COLO829 (cell line): ENCODE measurements at places on chromosomes 12 and 14.

DNA sequence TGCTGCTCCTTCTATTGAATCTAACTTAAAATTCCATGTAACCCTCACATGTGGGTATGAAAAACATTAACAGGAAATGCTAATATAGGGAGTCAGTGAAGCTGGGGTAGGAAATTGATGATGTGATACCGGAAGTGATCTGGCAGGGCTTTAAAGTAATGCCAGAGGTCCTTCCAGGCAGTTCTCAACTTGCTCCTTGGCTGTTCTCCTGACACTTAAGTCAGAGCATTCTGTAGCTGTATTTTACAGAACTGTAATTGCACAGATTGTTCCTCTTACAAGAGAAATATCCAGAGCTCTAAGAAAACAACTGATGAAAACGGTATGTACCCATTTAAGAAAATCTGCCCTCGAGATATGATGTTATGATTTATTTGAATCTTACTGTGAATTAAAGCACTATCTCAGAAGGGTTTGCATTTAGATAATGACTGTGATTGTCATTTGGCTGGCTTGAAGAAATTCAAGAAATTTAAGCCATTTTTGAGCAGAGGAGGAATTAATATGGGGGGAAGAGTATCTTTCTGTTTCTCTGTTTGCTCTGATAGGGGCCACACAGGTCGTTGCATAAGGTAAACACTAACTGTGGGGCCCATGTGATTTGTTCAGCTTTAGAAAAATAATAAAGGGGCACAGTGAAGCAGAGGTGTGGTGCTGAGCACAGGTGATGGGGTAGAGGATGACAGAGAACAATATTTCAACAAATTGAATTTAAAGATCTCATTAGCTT lies 88.4 kb downstream of the BBS10 start:
- DNase-seq, result peak; percentile 48

- DNase-seq, result peak; percentile 16
Measured at GRCh38 chr14:37594971-37595808, at the start of the genes FOXA1 and TTC6. TSS of gene FOXA1 (minus strand) at chr14:37595249. CDS start at chr14:37594972, 277 bp downstream. TSS of gene TTC6 (plus strand) at chr14:37595629. CDS start at chr14:37622065, 26,436 bp downstream.

- peak; percentile 91 for DNase-seq
Measured at GRCh38 chr12:94262228-94263010, 114.0 kb downstream of the PLXNC1 start.

DNA sequence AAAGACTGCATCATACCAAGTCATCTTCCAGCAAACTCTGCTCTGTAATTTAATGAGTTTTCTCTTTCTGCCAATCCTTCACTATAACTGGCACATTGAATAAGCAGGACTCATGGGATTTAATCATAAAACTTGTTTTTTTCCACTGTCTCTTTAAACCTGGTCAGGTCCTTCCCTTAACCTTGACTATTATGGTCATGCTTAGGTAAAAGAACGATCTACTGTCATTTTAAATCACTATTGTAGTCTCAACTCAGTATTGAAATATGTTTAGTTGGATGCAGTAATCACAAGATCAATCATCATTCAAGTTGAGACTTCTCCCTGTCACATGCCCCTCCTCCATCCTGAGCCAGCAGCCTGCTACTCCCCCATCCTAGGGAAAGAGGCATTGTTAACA lies 56.1 kb downstream of the SLC35F4 start:
- no peak for DNase-seq

DNA sequence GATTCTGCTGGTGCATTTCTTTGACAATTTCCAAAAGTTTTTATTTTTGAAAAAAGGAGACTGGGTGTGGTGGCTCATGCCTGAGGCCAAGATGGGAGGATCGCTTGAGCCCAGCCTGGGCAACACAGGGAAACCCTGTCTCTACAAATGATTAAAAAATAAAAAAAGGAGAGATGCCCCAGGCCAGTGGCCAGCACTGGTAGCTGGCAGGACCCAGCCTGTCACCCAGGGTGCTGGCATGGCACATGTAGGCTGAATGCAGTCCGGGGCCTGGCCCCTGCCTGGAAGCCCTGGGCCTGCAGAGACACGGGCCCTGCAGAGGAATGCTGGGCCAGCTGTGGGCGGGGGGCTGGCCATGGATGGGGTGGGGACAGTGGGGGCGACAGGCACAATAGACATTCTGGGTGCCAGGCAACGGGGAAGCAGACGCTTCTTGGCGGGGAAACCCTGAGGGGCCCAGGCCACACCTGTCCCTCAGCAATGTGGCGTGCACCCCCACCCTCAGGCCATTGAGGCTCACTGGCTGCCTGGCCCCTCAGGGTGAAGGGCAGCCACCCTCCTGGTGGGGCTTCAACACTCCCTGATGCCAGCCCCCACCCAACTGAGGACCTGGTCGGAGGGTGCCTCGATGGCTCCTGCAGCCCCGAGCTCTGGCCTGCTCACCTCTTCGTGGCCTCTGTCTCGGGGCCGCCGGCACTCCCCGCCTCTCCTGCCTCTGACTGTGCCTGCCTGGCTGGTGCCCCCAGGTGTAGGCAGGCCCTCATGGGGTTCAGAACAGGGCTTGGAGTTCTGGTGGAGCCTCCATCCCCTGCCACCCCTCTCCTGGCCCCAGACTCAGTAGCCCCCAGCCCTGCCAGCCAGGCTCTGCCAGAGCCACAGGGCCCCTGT lies 12.1 kb downstream of the TRMT61A start:
- DNase-seq, result no peak

DNA sequence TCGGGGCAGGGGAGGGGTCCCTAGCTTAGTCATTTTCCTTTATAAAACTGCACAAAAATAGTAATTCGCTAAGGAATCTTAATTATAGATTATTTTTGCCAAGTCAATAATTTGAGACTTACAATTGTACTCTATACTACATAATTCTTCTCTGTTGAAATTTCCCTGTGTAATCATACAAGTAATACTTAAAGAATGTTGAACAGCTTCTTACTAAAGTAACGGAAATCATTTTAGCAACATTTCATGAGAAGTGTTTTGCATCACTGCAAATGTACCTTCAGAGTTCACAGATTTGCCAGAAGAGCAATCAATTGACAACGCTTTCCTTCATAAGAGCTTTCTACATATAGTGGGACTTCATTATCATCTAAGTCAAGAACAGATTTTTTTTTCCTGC lies 7.9 kb upstream of the GNG2 start:
- DNase-seq, result no peak

GRCh38 chr12:44616402-44616801 lies 259.7 kb downstream of the NELL2 start:
- DNase-seq, result no peak

DNA sequence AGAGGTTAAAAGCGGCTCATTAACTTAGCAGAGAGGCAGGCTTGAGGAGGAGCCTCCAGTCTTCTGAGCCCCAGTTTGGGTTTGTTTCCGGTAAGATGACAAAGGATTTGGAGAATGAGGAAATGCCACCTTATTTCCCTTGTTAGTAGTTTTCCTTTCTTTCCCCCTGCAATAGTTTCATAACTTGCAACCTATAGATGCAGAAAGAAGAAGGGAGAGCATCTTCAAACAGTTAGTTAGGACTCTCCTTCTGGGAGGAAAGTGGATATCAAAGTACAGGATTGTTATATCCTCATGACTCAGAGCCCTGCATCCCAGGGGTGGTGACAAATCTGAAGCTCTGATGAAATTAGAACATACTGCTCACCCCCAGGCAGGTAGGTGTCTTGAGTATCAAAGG lies 180.7 kb upstream of the SLC38A2 start:
- peak; percentile 43 for DNase-seq

- DNase-seq, result no peak
Measured at GRCh38 chr14:100327128-100327527, 4.0 kb downstream of the SLC25A47 start.

DNA sequence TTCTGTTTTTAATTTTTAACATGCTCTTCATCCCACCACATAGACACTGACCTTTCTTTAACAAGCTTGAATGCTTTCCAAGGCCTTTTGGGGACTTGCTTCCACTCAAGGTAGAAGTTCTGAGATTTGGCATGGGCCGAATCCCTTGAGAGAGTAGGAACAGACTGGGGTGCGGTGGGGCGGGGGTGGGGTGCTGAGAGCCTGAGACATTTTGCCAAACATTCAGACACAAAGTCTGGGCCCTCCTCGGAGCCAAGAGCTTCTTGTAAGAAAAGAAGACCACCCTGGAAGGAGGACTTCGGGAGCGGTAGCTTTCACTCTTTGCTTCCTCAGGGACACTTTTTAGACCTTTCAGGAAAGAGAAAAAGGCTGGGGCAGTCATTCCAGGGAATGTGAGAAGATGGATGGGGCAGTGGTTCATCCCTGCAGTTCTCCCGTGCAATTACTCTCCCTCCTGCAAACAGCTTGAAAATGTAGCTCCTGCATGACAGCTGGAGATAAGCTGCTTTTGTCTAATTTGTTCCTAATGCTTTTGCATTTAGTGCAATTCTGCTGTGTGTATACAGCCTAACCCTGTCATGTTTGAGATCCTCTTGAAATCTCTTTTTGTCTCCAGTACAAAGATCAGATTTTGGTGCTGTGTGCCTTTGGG lies 16.3 kb upstream of the MYO1H start:
- no peak for DNase-seq

DNA sequence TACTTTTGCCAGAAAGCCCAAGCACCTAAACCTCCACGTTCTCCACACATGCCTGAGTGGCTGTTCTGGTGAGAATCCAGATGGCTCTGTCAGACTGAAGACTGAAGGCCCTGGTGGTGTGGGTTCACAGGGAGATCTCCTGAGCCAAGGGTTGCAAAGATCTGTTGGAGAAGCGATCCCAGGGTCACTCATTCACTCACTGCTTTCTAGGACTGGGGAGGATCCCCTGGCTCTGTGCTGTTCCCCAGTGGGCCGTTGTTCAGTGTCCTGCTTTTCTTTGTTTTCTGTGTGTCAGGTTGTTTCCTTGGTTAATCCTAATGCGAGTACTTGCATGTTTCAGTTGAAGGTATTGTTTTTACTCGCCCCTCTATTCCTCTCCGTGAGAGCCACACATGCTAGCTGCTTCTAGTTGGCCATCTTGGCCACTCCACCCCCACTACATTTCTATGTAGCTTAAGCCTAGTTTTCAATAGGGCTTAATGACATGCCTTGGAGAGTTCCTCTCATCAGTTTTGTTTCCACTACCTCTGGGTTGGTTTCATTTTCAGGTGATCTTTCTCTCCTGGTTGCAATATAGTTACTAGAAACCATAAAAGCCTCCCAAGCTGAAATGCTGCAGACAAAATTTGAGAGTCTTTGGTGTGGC lies 144.5 kb upstream of the SLC38A2 start:
- DNase-seq, result no peak

GRCh38 chr14:100140452-100141078 lies 18.9 kb downstream of the DEGS2 start:
- DNase-seq, result no peak

- DNase-seq, result no peak
Measured at GRCh38 chr12:74725154-74725553, 187.5 kb downstream of the ATXN7L3B start.

DNA sequence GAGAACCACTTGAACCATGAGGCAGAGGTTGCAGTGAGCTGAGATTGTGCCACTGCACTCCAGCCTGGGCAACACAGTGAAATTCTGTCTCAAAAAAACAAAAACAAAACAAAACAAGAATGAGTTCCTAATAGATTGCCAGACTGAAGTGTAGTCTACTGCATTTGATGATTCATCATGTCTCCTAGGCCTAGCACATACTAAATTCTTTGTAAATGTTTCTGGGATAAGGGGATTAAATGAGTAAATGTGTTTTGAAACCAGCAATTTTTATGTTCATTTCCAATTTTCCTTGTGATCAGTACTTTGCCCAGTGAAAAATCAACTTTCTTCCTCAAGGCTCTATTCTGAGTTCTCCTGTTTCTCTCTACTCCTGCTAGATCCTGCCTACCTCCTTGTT lies 2.9 kb upstream of the DYRK2 start:
- DNase-seq, result no peak

DNA sequence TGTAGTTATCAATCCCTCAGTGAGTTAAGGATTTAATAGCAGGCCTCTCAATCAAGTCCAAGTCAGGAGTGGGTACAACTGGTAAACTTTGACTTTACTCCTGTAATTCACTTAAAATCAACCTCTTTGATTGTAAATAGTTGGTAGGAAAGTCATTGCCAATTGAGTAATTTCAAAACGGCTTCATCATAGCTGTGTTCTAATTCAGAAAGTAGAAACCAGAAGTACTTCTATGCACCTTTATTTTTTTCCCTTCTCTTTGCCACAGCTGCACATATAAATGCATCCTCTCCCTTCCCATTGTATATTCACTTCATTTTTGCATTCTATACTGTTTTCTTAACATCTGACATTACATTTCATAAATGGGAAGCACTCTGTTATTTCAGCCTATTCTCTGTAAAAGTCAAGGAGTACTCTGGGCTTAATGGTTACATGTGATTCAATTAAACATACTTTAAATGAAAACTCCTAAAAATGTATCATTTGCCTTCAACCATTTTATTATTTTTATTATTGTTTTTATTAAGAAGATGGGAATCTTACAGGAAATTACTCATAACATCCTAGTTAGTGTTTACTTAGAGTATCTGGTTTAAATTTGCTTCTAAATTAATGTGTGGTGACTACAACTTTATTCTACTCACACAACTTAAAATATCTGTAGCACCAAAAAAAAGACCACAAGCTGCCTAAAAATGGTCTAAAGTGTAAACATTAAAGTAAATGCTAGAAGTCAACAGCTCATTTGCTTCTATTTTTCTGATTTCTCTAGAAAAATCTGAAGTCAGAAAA lies 171.2 kb downstream of the CEP128 start:
- no peak for DNase-seq

DNA sequence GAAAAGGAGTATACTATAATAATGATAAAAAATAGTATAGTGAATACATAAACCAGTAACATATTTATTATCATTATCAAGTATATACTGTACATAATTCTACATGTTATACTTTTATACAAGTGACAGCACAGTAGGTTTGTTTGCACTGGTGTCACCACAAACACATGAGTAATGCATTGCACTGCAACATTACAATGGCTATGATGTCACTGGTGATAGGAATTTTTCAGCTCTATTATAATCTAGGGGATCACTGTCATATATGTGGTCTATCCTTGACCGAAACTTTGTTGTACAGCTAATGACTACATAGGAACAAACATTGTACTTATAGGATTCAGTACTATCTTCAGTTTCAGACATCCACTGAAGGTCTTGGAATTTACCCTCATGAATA lies 165.8 kb upstream of the SYT1 start:
- DNase-seq, result no peak

DNA sequence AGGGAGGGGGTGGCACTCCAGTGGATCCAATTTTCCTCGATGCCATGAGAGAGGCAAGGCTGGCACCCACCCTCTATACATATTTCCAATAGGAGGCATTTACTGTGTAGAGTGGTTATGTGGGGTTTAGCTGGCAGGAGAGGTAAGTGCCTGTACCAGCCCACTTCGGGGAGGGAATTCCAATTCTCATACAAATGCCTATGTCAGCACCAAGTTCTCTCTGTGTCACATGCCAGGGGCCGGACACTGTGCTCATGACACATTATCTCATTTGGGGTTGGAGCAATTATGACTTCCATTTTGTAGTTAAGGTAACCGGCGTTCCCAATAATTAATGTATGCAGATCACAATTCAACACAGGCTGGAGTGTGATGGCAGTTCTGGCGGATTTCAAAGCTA lies 284.3 kb downstream of the KSR2 start:
- DNase-seq, result no peak
